Fibroblast of lung (primary cell): ENCODE measurements at places on chromosomes 16 and 17. TPM values are rescaled to one million over a fixed set of nuclear protein-coding genes. Genes with fewer than 3 reads are reported as not detected.

MEFV gene
- total RNA-seq, result under 0.01 and 0.17 TPM in 2 replicates

HSD3B7 gene
- total RNA-seq, result 32.9 and 47.9 TPM in 2 replicates

RNF112 gene
- 7.2 and 21.5 TPM in 2 replicates for total RNA-seq

SYNGR3 gene
- 1.5 and 1.8 TPM in 2 replicates for total RNA-seq

CEP295NL gene
- total RNA-seq, result 2.3 and 2.8 TPM in 2 replicates

DOC2A gene
- total RNA-seq, result 0.26 and 0.33 TPM in 2 replicates

CFAP52 gene
- under 0.01 and 0.33 TPM in 2 replicates for total RNA-seq

LGALS9B gene
- total RNA-seq, result not detected in 2 replicates

DNA sequence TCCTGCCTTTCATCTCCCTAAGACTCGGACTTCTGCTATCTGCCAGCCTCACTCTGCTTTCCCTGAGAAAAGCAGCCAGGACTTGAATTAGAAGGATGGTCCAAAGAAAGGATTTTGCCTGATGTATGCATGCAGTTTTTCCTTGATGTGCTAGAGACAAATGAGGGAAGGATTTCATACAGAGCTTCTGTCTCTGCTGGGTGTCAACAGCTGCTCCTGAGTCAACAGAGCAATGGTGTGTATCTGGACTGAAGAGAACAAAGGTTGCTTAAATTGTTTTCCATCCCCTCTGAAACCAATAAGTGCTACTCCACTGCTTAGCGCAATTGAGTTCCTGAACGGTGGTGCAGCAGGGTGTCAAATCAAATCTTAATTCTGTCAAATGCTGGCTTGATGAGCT lies 680.6 kb upstream of the C16orf82 start:
- no peak for DNase-seq

DNA sequence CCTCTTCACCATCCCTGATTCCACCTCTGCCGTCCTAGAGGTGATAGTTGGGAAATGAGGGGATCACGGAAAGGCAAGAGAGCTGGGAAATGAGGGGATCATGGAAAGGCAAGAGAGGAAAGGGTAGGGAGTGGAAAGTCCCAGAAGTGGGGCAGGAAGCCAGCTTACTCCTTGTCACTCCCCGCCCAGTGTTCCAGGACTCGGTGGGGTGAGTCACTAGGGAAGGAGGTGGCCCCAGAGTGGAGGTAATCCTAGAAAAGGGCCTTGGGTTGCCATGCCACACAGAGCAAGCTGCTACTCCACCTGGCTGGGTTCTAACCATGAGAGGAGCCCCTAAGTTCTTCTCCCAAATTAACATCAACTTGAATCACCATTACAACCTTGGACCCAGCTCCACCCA lies 14.8 kb downstream of the ALOXE3 start:
- no peak for DNase-seq

DNA sequence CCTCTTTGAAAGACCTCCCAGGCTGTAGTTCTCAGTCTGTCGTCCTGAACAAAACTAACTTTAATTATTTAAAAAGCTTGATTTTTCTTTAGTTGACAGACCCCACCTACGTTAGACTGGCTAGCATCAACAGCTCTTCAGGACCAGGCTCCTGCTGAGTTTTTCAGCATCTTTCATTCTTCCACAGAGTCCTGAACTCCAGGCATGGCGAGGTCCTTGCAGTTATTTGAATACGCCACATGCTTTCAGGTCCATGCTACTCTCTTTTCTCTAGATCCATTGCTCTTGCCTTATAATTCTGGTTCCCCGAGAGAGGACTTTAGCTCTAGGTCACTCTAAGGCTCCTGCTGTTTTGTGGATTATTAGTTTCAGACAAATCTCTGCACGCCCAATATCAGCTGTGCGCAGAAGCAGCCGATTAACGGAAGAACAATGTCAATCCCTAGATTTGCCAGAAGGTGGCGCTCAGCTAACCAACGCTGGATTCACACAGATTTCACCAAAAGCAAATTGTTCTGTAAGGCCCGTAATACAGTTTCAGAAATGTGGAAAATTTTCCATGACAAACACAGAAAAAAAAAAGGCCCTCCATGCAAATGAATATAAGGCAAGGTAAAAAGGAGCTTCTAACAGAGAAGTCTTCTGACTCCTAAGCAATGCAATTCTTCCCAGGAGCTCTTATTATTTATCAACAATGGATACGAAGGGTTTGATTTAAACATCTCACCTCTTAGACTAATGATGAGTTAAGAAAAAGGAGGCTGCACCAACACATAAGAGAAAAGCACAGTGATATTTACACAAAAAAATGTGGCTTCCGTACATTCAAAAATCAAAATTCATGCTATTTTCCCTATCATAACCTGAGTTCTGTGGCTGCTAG lies 33.5 kb upstream of the BCO1 start:
- peak; percentile 50 for DNase-seq

- no peak for DNase-seq
These were observed 607.2 kb downstream of the MAF start for GRCh38 chr16:78993346-78993745.

GRCh38 chr17:12867726-12868125 lies 78.4 kb downstream of the ARHGAP44 start:
- no peak for DNase-seq

- DNase-seq, result peak; percentile 43
These were observed 37.8 kb upstream of the MYOCD start for GRCh38 chr17:12627781-12628451.

GRCh38 chr16:12557786-12558185 lies 245.9 kb downstream of the CPPED1 start:
- DNase-seq, result no peak

- DNase-seq, result no peak
These were observed 105.8 kb upstream of the DNAH9 start for GRCh38 chr17:11492511-11492910.

DNA sequence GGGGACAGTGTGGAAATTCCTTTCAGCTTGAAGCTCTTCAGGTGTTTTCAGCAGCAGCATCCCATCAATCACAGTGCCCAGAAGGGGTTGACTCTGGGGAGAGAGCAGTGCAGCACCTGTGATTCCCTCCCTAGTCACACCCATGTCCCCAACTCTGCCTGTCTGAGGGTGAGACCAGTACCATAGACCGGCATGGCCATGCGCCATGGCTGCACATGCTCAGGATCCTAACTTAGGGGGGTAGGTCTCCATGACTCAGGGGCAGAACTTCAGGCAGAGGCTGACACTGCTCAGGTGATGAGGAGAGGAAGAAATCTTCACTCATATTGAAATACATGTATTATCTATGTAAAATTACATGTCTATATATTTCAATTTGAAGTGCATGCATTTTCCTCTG lies 19.9 kb downstream of the CES1 start:
- no peak for DNase-seq

- DNase-seq, result no peak
These were observed 10.0 kb downstream of the CNGB1 start for GRCh38 chr16:57960826-57961472.

GRCh38 chr16:31093132-31093703 lies 1.4 kb downstream of the VKORC1 start:
- DNase-seq, result peak; percentile 41

- DNase-seq, result peak; percentile 89
These were observed 469.6 kb downstream of the SOX9 start for GRCh38 chr17:72590382-72590781.

GRCh38 chr17:80646328-80646727 lies 101.7 kb downstream of the RPTOR start:
- no peak for DNase-seq

GRCh38 chr17:27475070-27475673 lies 18.9 kb downstream of the KSR1 start:
- DNase-seq, result no peak

DNA sequence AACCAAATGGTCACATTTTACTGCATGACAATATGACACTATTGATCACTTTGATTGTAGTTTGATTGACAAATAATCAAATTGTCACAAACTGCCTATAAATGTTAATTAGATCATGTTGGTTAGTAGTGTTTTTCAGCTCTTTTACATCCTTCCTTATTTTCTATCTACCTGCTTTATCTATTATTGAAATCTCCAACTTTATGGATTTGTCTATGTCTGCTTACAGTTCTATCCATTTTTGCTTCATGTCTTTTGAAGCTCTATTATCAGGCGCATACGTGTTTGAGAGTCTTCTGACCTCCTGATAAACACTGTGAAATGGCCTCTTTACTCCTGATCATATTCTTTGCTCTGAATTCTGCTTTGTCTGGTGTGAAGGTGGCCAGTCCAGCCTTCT lies 83.2 kb upstream of the GNG13 start:
- DNase-seq, result no peak

DNA sequence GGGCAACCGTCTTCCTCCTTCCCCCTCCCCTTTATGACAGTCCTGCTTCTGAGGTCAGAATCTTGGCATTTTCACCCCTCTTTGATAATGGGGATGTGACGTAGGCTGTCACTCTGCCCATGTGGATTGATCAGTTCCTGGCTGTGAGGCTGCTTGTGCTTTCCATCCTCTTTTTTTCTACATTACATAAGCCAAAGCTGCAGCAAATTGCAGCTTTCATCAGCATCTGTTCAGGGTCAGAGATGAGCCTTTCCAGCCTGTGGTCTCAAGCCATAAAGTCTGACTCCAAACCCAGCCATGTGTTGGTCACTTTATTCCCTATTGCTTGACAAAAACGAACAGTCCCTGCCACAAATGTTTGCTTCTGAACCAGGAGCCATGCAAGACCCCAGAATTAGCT lies 535.1 kb downstream of the CDH11 start:
- no peak for DNase-seq

- DNase-seq, result peak; percentile 38
These were observed 231.2 kb downstream of the KATNIP start for GRCh38 chr16:27781195-27781524.

- no peak for DNase-seq
These were observed 1.4 kb downstream of the PMP22 start for GRCh38 chr17:15263680-15264079.

DNA sequence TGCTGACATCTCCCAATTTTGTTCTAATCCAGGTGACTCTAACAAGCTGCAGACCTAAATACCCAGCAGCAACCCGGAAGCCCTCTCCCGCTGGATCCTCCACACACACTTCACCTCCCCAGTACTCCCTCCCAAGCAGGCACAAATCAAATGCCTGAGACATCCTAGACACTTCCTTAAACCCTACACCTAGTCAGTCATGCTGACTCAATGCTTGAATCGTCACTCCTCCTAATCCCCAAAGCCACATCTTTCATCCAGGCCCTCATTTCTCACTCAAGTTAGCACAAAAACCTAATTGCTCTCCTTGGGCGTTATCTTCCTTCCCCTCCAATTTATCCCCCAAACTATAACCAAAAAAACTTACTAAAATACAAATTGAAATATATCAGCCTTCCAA lies 32.7 kb downstream of the CMC2 start:
- DNase-seq, result no peak

GRCh38 chr17:38511150-38512108 lies 83.2 kb downstream of the ARHGAP23 start:
- peak; percentile 74 for DNase-seq
